ENCODE measurements at places on chromosomes 5 and 9.

DNA sequence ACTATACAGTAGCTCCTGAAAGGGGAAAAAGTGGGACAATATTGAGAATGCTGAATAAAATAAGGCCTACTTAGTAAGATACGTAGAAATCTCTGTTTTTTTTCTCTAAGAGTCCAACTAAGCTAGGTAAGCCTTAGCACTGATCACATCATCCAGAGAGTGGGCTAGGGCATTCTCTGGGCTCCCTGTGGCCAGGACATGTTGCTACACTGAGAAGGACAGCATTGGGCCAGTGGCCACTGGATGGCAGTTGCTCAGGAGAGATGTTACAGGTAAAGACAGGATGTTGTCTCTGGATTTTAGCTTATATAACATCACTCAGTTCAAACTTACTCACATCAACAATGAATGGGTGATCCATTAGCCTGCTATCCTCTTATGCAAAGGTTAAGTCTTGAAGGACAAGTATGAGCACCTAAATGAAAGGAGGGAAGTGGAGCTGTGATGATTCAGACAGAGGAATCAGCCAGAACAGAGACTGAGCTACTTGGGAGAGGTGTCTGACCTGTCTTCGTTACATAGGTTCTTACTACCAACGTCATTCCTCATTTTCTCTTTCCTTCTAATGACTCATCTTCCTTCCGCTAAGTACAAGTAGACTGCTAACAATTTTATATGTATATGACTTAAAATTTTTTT is 226.6 kb upstream of the ADCY2 start:
- no peak for DNase-seq

GRCh38 chr5:43061352-43062075 is 21.4 kb upstream of the ANXA2R start:
- DNase-seq: no peak

- DNase-seq: no peak
Observed at GRCh38 chr9:94800424-94801117, 74.1 kb downstream of the AOPEP start.

DNA sequence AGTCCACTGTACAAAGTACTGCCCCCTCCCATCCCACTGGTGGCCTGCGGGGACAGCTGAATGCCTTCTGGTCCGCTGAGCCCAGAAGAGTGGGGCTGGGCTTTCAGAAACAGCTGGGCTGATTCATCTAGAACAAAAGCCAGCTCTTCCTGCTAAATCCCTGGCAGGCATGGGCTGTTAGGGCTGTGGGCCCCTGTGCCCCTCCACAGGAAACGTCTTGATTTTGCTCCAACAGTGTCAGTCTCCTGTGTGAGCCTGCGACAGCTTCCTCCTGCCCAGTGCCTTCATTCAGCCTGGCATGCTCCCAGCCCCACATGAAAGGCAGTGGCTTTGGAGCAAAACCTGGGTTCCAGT is 6.9 kb upstream of the GSN start:
- no peak for DNase-seq

DNA sequence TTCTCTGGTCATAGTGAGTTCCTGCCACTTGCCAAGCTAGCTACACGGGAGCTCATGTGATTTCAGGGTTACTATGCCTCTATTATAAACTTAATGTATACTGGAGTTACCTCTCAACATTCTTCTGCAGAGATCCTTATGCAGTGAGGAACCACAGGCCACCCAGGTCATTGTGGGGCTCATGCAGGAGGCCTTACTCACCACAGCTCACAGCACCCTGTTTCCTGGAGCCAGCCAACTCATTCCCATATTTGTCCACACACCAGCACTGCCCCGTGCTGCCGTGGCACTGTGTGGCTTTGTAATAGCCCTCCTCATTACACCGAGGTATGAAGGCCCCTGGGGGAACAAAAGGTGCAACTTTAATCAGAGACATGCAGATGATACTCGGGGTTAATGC is 520.0 kb downstream of the SPOCK1 start:
- no peak for DNase-seq

- DNase-seq: no peak
Observed at GRCh38 chr9:75132244-75132643, 43.9 kb downstream of the OSTF1 start.

- DNase-seq: no peak
Observed at GRCh38 chr9:121268598-121268850, 562 bp downstream of the GSN start.

DNA sequence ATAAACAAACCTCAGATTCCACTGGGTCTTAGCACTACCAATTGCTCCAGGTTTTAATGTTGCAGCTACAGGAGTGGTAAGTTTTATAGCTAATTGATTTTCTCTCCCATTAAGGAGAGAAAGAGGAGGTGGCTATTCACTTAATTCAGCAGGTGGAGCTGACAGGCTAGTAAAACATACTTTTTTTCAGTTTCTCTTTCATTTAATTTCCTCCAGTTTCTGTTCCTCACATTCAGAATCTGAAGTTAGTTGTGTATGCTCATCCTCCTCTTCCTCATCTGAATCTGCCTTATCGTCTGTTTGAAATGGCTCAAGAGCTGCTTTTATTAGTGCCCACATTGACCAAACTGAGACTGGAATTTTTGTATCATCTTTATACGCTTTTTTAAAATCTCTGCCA is 98.0 kb downstream of the PLPPR1 start:
- DNase-seq: no peak
